ENCODE measurements at places on chromosomes 4 and X.

DNA sequence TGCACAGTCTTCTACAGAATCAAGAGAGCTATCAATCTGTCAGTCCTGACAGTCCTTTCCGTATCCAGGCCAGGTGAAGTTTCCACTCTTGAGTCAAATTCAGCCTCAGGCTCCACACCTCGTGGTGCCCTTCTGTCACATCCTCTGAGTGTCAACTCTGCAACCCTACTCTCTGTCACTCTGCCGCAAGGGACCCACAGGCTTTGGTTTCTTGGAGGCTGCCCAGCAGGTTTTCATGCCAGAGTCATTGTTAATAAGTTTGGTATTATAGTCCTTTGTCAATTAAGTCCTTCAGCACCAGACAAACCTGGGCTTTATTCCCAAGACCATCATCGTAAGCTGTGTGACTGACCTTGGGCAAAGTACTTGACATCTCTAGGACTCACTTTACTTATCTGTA is 83.4 kb upstream of the KLHL13 start:
- no peak for DNase-seq

GRCh38 chr4:7529368-7530080 is 94.8 kb upstream of the PSAPL1 start:
- DNase-seq, result no peak

- no peak for DNase-seq
These were observed 120.2 kb upstream of the PDE5A start for GRCh38 chr4:119748853-119749252.

- DNase-seq, result no peak
These were observed 30.6 kb downstream of the WWC2 start for GRCh38 chr4:183129675-183130074.

DNA sequence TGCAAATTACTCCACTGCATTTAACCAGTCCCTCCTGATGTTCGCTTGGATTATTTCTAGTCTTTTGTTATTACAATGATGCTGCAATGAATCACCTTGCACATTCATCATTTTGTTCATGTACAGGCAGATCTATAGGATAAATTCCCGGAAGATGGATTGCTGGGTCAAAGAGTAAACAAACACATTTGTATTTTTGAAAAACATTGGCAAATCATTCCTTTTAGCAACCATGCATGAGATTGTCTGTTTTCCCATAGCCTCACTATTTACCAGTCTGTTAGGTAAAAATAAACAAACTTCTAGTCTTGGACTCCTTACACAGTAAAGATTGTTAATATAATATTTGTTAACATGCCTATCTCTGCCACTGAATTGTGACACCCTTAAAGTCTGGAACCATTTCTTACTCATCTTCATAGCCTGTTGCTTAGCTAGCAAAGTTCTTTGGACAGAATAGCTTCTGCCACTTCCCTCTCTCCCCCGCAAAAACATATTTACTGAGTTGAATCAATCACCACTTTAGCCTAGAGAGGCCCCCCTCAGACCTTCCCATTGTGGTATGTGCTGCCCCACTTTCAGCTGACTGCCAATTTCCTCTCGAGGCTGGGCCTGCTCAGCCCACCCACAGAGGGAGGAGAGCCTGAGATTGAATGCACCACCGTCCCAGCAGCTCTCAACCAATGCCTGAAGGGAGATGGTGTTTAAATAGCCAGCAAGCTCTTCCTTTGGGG is 108.4 kb upstream of the ATXN3L start:
- no peak for DNase-seq

- no peak for DNase-seq
These were observed 91.7 kb downstream of the PPP1R2C start for GRCh38 chrX:42686296-42686695.

- DNase-seq, result no peak
These were observed 224.8 kb downstream of the STIM2 start for GRCh38 chr4:27085396-27085795.

- no peak for DNase-seq
These were observed 9.7 kb upstream of the IRAK1 start for GRCh38 chrX:154029439-154029838.

Data from endothelial cell (in vitro differentiated cells).